ENCODE measurements at places on chromosomes 7 and 10. TPM values are rescaled to one million over a fixed set of nuclear protein-coding genes. Genes with fewer than 3 reads are reported as not detected.

Gene EGR2
- total RNA-seq = 16.9 TPM

Gene GBX1
- total RNA-seq = 0.20 TPM

Gene HOGA1
- total RNA-seq = 0.50 TPM

Gene SEMA4G
- total RNA-seq = 22.2 TPM

Gene PSD
- total RNA-seq = 12.4 TPM

Gene CACNA2D1
- total RNA-seq = 14.7 TPM

- no peak for DNase-seq
Observed at GRCh38 chr7:91436655-91437054, 172.4 kb downstream of the FZD1 start.

DNA sequence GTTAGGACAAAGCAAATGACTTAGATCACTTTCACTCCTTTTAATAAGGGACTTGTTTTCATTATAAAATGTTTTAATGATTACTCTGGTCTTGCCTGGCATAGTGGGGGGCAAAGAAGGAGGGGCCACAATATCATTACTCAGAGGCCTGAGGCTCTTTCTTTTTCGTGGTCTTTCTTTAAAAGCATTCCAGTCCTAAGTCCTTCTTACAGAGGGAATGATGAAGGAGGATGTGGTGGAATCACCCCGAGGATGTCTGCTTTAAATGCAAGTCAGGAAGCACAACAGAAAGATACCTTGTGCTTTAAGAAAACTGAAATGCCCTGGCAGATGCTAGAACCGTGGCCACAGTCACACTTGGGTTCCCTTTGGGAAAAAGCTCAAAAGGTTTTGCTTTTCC, 379.1 kb downstream of the INHBA start:
- DNase-seq = no peak

DNA sequence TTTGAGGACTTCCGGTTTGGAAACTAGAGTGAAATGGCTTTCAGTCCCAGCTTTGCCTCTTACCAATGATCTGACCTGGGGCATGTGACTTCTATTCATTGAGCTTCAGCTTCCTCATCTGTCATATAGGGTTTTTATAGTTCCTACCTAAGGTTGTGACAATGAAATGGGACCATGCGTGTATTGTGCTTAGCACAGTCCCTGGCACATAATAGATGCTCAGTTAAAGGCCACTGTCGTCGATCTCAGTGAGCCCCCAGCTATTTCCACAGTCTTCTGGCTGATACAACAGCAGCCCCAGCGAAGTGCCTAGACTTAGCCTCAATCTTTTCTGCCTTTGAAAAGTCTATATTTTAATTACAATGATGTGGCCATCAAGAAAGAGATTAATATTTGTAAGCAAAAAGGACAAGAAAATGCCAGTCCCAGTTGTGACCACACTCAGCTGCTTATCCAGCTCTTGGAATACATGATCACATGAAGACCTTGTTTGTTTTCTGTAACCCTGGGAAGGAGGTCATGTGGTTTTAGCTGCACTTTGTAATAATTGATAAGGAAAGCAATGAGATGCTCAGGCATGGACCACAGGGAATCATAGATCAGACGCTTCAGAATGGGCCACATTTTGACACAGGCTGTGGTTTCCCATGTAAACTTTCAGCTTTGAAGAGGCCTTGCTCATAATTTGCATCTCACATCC, 44.6 kb downstream of the VWA2 start:
- DNase-seq = no peak

DNA sequence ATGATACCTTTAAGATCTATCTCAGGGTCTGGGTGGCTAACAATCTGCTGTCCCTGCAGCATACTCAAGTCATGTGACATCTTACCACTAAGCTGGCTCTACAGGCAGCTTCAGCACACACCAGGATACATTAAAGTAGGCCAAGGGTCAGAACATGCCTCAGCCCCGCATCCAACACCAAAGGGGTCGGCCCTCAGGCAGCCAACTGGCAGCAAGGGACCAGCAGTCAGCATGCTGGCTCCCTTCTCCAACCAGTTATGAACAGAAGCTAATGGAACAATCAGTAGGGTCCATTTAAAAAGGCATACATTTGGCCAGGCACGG, 37.1 kb downstream of the FAM53B start:
- no peak for DNase-seq

DNA sequence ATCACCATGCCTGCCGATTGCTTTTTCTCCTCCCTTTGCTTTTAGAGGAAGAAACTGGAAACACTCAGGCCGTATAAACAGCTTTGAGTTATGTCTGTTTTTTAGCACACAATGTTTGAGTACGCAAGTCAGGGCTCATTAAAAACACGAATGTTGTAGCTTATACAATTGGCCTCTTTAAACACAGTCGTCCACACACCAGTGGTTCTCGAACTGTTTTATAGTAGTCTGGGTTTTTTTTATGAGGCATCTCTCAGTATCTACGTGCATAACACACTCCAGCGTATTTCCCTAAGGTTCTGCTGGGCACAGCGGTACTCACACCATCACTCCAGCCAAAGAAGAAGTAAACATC, 13.4 kb upstream of the CARD11 start:
- DNase-seq = no peak

DNA sequence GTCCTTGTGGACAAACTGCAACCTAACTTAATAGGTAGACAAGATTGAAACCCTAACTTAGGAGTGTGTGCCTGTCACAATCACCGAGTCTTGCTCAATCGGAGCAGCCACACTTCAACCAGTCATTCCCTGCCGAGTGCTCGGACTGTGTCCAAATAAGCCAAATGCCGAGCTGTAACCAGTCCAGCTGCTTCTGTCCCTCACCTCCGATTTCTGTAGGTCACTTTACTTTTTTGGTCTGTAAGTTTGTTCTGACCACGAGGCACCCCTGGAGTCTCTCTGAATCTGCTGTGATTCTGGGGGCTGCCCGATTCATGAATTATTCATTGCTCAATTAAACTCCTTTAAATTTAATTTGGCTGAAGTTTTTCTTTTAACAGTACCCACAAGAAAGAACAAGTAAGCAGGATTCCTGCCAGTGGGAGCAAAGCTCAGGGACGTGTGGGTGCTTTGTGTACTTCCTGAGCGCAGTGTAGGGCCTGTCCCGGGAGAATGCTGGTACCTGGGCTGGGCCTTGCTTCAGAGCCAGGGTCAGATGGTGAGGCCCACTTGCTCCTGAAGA, 140.1 kb downstream of the ACTR3B start:
- no peak for DNase-seq

DNA sequence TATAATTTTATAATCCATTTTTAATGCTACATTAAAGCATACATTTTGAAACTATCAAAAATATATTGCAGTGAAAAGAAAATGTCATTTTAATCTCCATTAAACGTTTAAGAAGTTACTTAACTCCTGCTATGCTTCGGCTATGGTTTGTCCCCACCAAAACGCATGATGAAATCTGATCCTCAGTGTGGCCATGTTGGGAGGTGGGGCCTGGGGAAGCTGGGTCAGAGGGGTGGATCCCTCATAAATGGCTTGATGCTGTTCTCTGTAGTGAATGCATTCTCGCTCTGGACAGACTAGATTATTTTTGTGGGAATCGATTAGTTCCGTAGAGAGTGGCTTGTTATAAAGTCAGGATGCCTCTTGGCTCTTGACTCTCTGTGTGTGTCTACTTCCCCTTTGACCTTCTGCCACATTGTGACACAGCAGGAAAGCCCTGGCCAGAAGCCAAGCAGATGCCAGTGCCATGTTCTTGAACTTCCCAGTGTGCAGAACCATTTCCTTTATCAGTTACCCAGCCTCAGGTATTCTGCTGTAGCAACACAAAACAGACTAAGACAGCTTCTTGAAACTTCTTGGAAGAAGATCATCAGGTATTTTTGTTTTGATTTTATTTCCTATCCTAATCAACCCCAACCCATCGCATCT, 77.8 kb downstream of the TCERG1L start:
- DNase-seq = no peak

DNA sequence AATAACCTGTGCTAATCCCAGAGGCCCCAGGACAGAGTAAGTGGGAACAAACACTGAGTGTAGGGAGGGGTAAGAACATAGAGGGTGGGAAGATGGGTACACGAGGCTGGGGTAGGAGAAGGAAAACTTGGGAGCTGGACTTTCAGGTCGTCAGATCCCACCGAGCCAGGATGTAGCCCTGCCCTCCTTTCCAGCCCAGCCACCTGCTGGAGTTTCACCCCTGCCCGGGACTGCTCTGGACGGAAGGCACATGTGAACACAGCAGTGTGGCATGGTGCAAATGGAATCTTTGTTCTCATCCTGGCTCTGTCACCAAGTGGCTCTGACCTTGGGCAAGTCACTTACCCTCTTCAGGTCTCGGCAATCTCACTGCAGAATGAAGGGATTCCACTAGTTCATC, 52.8 kb downstream of the PODXL start:
- DNase-seq = no peak

Measured in mesothelial cell of epicardium (in vitro differentiated cells).